PC-3 (cell line): ENCODE measurements at places on chromosomes 6 and 20. TPM values are rescaled to one million over a fixed set of nuclear protein-coding genes. Genes with fewer than 3 reads are reported as not detected.

DNA sequence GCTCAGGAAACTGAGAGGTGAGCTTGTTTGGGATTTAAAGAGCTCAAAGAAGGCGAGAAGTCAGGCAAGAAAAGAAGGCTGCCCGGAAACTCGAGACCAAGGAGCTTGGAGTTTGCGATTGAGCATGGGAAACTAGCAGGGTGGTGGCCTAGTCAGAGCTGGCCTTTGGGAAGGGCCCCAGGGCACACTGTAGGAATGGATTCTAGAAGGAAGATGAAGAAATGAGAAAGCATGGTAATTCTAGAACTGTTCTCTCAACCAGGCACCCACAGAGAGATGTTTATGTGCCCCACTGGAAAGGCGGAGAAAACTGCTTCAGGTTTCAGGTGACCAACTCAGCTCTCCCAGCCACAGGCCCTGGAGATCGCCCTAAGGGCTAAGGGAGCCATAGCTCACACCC lies 126.2 kb downstream of the FOXO3 start:
- H3K27me3 ChIP-seq, result no peaks in the 10 kb centered on the region
- no peak for DNase-seq
- no peaks in the 10 kb centered on the region for H3K36me3 ChIP-seq
- 0 out of 2 replicates have a peak overlapping the region, but pooled peaks have one; percentile 34 for H3K27ac ChIP-seq
- H3K4me3 ChIP-seq, result no peak overlapping the region
- peaks cover 61% of the 10 kb centered on the region for H3K4me1 ChIP-seq

- DNase-seq, result peak; percentile 29
- peaks cover 82% of the 10 kb centered on the region for H3K36me3 ChIP-seq
- no peaks in the 10 kb centered on the region for H3K27me3 ChIP-seq
- no peaks in the 10 kb centered on the region for H3K4me1 ChIP-seq
- no peak overlapping the region for H3K27ac ChIP-seq
- no peak overlapping the region for H3K4me3 ChIP-seq
These were observed 55.0 kb downstream of the GNAS start for GRCh38 chr20:58907320-58908137.

- no peak overlapping the region for H3K27ac ChIP-seq
- peak overlapping the region; percentile 94 for H3K4me3 ChIP-seq
- no peak for DNase-seq
These were observed 55.7 kb downstream of the FAM217A start for GRCh38 chr6:4023240-4023639.

GRCh38 chr6:97282238-97282725 lies 734 bp downstream of the MMS22L start:
- no peak overlapping the region for H3K27ac ChIP-seq
- no peaks in the 10 kb centered on the region for H3K27me3 ChIP-seq
- 0 out of 2 replicates have a peak, but pooled peaks cover 15% of the 10 kb centered on the region for H3K4me1 ChIP-seq

BTN1A1 gene
- total RNA-seq, result not detected in 2 replicates

STMND1 gene
- not detected in 2 replicates for total RNA-seq
